ENCODE measurements at places on chromosomes 2 and 18.

DNA sequence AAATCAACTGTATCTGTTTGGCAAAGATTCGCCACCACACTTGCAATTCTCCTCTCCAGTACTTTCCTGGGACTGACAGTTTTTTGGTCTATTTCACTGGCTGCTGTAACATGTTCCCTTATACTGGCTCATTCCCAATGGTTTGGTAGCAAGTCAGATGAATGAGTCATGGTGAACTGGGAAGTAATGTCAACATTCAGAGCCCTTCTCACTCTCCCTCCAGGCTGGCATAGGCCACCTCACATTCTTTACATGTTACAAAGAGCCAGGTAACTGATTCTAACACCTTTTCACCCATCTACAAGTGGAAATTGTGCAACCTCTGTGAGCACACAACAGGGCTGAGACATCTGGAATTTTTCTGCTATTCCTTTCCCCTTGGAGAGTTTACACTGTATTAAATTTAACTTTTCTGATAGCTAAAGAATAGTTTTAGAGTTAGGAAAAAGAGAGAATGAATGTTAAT, 111.3 kb upstream of the TLK1 start:
- DNase-seq, result no peak

GRCh38 chr2:189347540-189347939, 93.7 kb upstream of the WDR75 start:
- DNase-seq, result no peak

DNA sequence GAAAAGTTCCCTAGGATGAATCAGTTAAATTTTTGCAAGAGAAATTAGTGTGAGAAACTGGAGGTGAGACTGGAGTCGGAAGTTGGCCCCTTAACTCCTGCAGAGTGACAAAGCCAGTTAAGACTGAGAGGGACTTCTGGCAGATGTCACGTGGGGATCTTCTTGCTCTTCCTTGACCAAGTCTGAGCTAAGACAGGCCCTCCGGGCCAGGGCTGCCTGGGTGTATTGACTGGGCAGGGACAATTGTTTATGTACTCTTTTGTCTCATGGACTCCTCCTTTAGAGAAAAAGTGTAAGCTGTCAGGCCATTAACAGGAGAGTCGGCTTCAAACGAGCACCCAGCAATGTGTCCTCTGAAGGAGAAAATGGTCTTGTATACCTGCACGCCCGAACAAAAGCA, 48.6 kb upstream of the RALBP1 start:
- DNase-seq, result no peak

GRCh38 chr2:10228611-10229365, 73.9 kb upstream of the HPCAL1 start:
- no peak for DNase-seq

DNA sequence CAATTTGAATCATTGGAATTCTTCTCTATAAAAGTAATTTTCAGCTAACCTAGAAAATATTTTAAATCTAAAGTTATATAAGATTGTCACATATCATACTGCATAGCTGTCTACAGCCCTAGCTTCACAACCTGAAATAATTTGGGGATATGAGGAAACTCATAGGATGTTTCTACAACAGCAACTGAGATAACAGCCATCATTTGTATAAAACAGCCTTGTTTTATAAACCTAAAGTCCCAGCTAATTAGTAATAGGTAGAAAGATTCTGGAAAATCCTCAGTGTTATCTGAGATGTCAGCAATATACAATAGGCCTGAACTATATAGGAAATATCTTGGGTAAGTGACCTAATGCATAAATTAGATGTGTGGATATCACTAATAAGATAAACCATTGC, 47.6 kb upstream of the TSPYL6 start:
- DNase-seq, result no peak

DNA sequence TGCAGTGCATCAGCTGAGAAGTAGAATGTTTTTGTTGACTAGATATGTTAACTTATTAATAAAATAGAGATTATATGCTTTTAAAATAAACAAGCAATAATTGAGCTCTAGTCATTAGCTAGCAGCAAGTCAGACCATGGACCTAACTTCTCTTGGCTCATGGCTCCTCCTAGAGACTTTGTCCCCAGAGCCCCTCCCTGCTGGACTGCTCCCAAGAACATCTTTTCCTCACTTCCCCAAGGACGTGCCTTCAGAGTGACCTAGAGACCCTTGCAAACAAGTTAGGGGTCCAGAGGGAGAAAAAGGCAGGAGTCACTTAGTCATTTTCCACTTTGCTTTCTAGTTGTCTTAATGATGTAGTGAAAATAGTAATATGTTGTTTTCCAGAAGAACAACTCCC, 312.5 kb upstream of the NRP2 start:
- no peak for DNase-seq

- DNase-seq, result no peak
Measured at GRCh38 chr18:37551249-37551648, 14.3 kb downstream of the CELF4 start.

- no peak for DNase-seq
Measured at GRCh38 chr2:113697516-113697915, 58.9 kb downstream of the SLC35F5 start.

GRCh38 chr18:22639561-22639960, 221.8 kb upstream of the CTAGE1 start:
- DNase-seq, result no peak

DNA sequence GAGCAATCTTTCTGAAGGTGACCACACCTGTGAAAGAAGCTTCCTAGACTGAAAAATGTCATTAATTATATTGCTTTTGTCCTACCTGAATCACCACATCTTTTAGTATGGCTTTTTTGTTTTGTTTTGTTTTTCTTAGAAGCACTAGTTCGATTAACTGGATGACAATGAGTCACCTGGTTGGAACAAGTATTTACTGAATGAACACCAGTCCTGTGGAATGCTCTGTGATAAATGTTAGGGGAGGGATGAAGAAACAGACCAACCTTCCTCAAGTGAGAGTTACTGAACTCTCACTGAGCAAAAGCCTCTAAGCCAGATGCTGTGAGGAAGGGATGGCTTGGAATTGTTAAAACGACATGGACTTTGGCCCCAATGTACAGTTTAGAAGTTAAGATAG, 26.8 kb upstream of the DCC start:
- no peak for DNase-seq

DNA sequence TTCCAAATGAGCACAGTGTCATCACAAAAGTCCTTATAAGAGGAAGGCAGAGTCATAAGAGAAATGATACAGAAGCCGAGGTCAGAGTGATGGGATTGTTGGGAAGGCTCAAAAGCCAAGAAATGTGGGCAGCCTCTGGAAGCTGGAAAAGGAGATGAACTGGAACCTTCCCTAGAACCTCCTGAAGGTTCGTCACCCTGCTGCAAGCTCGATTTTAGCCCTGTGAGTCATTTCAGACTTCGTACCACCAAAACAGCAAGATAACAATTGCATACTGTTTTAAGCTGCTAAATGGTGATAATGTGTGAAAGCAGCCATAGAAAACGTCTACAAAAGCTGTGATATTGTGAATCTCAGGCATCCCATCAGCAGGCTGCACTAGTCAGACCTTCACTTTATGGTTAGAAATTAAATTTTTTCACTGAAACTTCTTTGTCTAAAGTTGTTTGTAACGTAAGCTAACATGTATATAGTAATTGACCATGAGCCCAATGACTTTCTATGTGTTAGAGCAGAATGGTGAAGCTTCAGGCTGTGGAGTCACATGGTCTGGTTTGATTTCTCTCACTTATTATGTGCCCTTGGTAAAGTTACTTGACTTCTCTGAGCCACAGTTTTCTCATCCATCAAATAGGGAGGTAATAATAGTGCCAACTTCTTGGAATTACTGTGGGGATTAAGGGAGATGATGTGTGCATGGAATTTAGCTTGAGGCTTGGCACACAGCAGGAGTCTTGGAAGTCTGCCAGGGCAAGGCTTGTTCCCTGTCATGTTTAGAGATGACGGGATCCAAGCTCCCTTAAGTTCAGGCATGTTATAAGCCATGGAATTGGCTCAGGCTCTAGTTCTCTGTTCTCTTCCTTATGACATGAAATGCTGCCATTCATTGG, 132.0 kb upstream of the CCDC195 start:
- no peak for DNase-seq

DNA sequence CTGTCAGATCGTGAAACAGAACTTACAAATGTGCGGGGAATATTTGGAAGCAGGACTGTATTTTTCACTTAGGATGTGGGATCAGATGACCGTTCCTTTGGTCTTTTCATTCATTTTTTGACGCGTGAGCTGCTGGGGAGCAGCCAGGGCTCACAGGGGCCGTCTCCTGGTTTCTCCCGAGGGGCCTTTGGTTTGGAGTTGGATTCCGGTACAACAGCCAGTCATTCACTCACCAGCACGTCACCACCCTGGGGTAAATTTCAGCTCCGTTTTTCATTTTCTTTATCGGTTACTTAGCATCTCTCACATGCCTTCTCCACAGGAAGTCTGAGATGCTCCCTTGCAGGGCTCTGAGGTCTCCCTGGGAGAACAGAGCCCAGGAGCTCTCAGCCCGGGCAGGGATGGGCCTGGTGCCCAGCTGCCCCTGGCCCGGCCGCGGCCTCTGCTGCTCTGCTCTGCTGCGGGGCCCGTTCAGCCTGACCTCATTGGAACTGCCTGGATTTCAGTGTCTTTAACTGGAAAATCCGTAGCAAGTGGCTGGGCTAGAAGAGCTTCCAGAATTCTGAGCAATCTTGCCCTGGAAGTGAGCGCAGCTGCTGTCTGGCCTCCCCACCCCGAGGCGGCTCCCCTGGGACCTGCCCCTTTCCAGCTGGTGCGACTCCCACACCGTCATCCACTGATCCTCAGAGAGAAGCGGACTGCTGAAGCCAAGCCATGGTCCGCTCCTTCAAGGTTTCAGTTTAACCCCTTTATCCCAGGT, 335.6 kb downstream of the EIPR1 start:
- DNase-seq, result no peak

GRCh38 chr2:168679741-168680310, 122.6 kb upstream of the NOSTRIN start:
- DNase-seq, result no peak

GRCh38 chr2:120551522-120551921, 184.1 kb upstream of the GLI2 start:
- DNase-seq, result no peak

DNA sequence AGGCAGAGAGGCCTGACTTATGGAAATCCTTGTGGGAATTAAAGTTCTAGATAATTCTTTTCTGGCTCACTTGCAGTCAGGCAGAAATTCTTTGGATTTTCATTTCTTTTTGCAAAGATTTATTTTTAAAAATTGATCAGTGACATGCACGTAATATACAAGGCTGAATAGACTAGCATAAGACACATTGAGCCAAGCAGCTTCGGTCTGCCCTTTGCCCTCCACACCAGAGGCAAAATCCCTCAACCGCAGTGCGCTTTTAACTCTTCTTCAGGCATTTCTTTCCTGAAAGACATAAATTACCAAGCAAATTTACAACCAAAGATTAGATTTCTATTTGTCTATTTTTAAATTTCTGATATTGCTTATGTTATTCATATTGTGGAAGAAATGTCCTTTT, 227.9 kb downstream of the LOXHD1 start:
- no peak for DNase-seq

GRCh38 chr2:195602687-195603086, 54.3 kb upstream of the SLC39A10 start:
- no peak for DNase-seq

GRCh38 chr2:157229572-157229971, 27.9 kb upstream of the GALNT5 start:
- no peak for DNase-seq

DNA sequence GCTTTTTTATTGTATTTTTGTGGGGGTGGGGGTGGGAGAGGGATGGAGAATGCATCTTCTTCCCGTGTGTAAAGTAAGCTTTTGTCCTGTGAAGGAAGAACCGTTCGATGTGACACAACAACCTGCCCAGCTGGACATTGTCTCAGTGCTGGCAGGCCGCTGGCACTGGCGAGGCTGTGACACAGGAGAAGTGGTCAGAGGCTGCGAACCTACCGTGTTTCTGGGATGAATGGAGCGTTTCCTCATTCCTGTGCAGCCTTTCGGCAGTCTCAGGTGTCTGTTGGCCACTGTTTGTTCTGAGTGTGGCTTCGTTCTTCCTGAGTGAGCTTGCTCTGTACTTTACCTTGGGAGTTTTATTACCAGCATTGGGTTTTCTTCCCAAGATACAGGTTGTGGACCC, 8.0 kb downstream of the RAMP1 start:
- DNase-seq, result no peak

DNA sequence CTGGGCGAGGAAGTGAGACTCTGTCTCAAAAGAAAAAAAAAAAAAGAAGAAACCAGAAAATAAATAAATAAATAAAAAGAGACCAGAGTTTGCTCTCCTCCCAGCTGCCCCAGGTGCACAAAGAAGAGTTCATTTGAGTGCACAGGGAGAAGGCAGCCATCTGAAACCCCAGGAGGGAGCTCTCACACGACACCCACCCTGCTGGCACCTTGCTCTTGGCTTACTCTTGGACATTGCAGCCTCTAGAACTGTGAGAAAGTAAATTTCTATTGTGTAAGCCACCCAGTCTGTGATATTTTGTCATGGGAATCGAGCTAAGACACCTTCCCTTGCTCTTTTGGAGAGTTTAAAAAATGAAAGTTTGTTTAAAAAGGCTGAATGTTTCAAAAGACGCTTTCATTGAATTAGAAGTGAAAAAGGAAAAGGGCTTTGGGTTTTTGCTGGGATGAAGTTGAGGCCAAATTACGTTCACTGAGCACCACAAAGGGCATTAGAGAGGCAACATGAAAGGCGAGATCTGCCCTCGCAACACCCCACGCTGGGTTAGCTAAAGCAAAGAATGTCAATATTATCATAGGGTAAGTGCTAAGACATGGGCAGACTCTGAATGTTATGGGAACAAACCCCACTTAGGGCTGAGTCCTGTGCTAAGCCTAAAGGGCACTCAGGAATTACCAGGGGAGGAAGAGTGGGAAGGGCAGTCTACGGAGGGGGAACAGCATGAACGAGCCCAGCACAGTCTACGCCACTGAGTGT, 128.9 kb upstream of the RIOK3 start:
- DNase-seq, result no peak

DNA sequence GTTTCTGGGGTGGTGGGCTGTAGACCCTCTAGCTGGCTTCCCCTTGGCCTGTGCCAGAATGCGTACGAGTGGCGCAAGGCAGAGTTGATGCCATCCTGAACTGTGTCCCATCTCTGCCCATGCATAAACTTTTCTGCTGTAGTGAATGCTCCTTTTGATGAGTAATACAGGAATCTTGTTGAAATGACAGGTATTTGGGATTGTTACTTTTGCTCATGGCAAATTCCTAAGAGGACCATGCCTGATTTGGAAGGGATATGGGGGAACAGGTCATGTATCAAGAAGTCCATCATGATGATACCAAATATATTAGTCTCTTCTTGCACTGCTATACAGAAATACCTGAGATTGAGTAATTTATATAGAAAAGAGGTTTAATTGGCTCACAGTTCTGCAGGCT, 648.0 kb downstream of the SLC4A3 start:
- no peak for DNase-seq

GRCh38 chr18:12030670-12031069, 49.4 kb downstream of the IMPA2 start:
- DNase-seq, result no peak

- DNase-seq, result no peak
Measured at GRCh38 chr2:47087051-47087450, 68.1 kb downstream of the STPG4 start.

GRCh38 chr2:141380008-141380979, 750.5 kb downstream of the LRP1B start:
- DNase-seq, result no peak

GRCh38 chr2:225599856-225600255, 200.3 kb downstream of the NYAP2 start:
- DNase-seq, result no peak

Measured in activated CD4-positive, alpha-beta T cell treated with anti-CD3 and anti-CD28 coated beads, Interleukin-10, Interleukin-2, amounts not matched to agents 100 ng/mL and 50 ng/mL, durations not matched to agents 16 hours and 8 hours (primary cell).